LoVo (cell line): ENCODE measurements at places on chromosomes 3 and 15.

GRCh38 chr15:27399241-27399640 is 428.3 kb downstream of the GABRG3 start:
- DNase-seq = no peak

DNA sequence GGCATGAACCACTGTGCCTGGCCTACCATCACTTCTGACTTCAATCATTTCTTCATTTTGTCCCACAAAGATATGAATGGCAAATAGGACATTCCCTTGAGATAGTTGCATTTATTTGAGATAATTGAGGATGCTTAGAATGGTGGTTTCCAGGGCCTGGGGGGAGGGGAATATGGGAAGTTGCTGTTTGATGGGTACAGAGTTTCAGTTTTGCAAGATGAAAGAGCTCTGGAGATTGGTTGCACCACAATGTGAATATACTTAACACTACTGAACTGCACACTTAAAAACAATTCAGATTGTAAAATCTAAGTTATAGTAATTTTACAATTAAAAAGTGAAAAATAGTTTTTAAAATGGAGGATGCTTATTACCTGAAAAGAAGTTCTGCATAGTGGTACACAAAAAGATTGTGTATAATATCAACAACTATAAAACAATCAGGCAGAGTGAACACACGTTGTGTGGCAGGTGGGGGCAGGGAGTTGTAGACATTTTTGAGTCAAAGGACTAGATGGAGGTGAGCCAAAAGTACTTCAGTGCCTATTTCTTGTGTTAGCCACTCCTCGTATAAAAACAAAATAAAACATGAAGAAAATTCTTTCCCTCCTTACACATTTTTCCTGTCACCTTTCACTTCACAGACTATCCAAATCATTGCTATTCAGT is 18.5 kb upstream of the RIOX2 start:
- no peak for DNase-seq

DNA sequence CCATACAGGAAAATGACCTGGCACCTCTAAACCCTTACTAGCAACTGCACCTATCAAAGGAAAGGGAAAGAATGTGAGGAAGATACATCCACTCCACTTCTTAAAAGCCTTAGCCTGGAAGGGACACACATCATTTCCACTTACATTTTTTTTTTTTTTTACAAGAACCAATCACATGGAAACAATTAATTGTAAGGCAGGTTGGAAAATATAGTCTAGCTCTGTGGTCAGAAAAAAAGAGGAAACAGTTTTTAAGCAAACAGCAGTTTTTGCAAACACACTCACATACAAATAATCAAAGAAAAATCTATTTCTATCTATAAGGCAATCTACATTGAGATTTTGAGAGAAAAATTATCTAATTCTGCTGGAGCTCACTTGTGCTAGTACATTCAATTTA is 98.9 kb upstream of the SPRED1 start:
- no peak for DNase-seq

DNA sequence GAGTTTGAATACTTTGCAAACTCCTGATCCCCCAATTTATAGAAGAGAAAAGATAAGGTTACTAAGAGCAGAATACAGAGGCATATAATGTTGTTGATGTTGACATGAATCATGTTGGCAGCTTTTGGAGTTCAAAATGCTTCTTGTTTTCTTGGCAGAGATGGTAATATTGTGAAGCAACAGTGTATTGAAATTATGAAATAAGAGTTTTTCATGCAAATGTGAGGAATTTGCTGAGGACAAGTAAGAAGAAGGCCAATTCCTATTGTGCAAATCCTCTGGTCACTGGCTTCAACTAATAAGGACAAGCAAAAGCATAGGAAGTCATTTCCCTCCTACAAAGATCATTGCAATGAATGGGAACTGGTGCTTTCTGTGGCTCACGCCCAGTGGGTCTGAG is 126.9 kb upstream of the CHL1 start:
- DNase-seq = no peak

DNA sequence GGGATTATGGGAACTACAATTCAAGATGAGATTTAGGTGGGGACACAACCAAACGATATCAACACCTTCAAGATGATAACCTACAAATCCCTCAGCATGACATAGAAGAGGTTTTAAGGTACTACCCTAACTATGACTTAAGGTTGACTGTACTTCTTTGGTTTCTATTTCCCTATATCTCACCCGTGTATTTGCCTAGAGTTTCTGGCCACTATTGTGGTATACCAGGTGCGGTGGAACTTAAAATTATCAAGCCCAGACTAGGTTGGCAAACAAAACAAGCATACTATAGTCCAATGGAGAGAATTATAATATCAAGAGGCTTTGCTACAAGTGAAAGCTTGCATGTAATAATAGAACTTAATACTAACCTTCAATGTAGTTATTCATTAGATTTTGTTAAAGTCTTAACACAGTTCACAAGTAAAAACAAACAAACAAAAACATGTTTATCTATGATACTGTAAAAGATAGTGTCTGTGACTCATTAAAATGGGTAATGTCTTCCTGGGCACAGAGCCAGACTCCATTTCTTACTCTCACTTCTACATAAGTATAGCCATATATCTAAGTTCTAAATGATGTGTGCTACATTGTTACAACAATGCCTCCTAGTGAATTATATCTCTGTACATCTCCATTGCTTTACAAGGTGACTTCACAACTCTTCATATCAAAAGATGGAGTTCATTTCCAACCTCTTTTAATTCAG is 479.1 kb downstream of the ZBBX start:
- DNase-seq = peak; percentile 8

GRCh38 chr3:17910922-17911321 is 168.5 kb upstream of the TBC1D5 start:
- DNase-seq = no peak

DNA sequence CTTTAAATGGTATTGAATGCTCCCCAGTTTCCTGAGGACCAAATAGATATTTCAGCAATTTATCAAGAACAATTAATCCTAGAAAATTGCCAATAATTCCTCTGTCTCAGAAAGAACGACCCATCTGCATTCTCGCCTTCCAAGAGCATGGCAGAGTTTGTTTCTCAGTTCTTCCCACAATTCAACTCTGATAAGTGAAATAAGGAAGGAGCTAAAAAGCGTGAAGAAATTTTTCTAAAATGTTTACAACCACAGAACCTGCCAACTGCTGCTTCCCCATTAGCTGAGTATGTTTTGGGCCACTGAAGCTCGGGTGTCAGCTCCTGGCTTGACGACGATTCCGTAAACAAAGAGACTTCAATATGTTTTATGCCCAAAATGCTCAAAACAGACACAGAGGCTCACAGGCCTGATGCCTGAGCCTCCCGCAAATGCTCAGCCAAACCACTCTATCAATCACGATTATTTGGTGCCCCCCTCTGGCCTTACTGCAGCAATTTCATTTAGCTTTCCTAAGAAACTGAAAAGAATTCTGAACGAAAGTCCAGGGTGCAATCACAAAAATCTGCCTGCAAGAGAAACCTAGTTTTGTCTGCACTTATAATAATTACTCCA is 259.2 kb upstream of the CCDC54 start:
- no peak for DNase-seq

GRCh38 chr3:141051443-141052200 is 475 bp downstream of the SPSB4 start:
- no peak for DNase-seq

- no peak for DNase-seq
Measured at GRCh38 chr3:17515445-17516234, 226.8 kb downstream of the TBC1D5 start.

DNA sequence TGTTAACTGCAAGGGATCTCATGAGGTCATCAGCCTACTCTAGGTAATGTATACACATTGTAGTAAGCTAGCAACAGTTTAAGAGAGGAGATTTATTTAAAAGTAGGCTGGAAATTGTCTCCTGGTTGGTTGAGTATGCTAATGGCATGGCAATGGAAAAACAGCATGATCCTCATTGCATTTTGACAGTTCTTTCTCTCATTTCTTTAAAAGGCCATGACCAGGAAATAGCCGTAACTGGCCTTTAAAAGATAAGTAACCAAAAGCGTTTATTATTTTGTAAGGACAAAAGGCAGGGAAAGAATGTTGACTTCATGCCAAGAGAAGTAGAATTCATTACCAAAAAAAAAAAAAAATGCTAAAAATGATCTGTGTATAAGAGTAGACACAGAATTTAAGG is 310.3 kb downstream of the FGF12 start:
- no peak for DNase-seq

DNA sequence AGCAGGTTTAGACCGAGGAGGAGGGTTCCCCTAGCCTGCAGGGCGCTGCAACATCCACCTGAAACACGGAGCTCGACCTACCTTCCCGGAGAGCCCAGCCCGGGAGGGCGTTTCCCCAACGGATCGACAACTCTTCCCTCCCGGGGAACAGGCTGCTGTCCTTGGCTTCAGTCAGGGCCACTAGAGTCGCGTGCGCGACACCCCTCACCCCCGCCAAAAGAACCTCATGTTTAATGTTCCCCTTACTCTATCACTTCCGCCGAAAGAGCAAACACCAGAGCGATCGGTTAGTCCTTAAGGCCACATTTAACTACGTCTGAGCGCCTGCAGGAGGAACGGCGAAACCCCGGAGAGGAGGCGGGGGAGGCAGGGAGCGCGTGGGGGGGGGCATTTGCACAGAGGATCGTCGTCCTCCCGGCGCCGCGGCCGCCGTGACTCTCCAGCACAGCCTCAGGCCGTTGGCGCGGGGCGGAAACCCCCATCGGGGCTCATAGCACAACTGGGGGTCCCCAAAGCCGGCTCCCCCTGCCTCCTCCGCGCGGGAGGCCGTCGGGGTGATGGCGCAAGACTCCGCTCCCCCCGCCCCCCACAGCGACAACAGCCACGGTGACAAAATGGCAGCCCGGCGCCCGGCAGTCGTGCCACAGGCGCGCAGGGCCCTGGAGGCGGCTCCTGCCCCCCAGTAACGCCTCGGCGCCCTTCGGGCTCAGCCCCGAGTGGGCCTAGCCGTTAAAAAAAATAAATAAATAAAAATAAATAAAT is 3.2 kb downstream of the ANP32A start:
- DNase-seq = peak; percentile 70

DNA sequence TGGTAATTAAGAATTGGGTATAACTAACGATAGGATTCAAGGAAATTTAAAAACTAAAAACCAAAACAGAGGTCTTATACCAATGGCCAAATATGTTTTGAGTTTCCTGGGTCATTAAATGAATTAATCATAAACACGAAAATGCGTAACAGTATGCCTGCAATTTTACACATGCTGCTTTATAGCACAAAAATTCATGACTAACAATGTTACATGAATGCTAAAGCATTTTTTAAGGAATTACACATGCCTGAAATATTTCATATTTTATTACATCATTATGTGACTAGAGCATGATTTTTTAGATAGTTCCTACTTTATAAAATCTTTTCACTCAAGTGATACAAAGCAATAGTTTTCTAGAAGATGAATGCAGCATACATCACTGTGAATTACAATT is 74.7 kb downstream of the ZNF148 start:
- no peak for DNase-seq

GRCh38 chr15:31074321-31074720 is 27.2 kb downstream of the TRPM1 start:
- DNase-seq = no peak

DNA sequence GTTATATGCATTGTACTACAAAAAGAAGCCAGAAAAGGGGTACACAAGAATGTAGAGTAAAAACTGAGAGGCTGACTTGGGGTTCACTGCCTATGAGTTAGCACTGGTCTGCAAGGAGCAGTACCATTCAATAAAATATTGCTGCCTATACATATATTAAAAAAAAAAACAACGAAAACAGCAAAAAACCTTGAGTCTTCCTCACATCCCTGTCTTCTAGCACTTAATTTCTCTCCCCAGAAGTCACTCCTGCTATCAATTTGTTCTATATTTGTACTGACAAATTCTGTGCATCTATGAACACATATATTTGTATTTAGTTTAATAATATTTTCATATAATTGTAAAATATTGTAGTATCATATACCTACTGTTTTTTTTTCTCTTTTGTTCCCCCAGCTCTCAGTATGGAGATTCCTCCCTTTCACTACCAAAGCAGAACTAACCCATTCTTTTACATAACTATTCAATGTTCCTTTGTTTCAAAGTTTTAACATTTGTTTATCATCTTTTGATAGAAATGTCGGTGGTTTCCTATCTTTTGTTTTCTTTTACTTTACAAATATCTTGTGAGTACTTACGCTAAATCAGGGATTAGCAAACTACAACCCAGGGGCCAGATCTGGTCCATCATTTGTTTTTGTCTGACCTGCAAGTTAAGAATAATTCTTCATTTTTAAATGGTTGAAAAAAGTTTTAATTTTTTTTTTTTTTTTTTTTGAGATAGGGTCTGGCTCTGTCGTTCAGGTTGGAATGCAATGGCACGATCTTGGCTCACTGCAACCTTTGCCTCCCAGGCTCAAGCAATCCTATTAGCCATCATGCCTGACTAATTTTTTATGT is 14.8 kb upstream of the FEM1B start:
- no peak for DNase-seq

GRCh38 chr3:31004025-31004678 is 109.7 kb upstream of the GADL1 start:
- DNase-seq = no peak

DNA sequence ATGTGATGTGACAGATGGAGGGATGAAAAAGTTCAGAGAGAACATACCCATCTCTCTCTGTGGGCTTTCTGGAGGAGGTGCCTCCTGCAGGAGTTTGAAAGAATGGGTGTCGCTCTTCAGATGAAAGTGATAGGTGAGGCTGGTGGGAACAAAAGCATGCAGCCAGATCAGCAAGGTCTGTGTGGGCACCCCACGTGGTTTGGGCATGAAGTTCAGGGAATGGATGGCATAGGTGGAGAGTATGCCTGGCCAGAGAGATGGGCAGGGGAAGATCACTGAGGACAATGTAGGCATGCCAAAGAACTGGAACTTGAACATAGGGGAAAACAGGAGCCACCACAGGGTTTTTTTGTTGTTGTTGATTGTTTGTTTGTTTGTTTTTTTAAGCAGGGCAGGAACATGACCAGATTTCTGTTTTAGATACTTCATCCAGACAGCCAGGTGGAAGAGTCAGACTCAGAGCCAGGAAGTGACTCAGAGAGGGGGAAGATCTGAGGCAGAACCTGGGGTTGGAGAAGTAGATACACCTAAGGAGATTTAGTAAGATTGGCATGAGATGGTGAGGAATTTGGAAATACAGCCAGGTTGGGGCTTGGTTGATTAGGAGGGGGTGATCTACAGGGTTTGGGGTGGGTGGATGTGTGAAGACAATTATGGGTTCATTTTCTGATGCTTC is 64.8 kb upstream of the CLSTN2 start:
- DNase-seq = no peak

DNA sequence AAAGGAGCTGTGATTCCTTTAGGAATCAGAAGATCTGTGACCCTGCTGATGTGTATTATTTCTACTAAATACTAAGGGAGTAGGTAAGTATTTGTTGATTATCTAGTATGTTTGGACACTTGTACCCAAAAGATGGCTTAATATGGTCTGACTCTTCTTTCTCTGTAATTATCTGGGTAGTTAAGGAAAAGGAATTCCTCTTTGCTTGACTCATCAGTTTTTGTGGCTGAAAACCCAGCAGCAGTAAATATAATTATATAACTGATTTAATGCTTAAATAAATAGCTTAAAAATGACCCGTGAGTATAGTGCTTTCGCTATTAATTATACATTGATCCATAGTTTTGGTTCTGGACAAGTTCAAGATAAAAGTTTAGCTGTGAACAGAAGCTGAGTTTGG is 155.8 kb downstream of the LRTM1 start:
- no peak for DNase-seq
